SJCRH30 (cell line): ENCODE measurements at places on chromosomes 6 and 20. TPM values are rescaled to one million over a fixed set of nuclear protein-coding genes. Genes with fewer than 3 reads are reported as not detected.

Gene SNX5
- total RNA-seq = 186 and 235 TPM in 2 replicates

Gene FILIP1
- total RNA-seq = 0.08 TPM in 2 replicates

Gene EMILIN3
- total RNA-seq = 11.7 and 12.0 TPM in 2 replicates

Gene ABRACL
- total RNA-seq = 55.0 and 56.2 TPM in 2 replicates

Gene PERP
- 5.4 and 5.7 TPM in 2 replicates for total RNA-seq

Gene CFAP206
- total RNA-seq = 0.23 and 0.45 TPM in 2 replicates

DNA sequence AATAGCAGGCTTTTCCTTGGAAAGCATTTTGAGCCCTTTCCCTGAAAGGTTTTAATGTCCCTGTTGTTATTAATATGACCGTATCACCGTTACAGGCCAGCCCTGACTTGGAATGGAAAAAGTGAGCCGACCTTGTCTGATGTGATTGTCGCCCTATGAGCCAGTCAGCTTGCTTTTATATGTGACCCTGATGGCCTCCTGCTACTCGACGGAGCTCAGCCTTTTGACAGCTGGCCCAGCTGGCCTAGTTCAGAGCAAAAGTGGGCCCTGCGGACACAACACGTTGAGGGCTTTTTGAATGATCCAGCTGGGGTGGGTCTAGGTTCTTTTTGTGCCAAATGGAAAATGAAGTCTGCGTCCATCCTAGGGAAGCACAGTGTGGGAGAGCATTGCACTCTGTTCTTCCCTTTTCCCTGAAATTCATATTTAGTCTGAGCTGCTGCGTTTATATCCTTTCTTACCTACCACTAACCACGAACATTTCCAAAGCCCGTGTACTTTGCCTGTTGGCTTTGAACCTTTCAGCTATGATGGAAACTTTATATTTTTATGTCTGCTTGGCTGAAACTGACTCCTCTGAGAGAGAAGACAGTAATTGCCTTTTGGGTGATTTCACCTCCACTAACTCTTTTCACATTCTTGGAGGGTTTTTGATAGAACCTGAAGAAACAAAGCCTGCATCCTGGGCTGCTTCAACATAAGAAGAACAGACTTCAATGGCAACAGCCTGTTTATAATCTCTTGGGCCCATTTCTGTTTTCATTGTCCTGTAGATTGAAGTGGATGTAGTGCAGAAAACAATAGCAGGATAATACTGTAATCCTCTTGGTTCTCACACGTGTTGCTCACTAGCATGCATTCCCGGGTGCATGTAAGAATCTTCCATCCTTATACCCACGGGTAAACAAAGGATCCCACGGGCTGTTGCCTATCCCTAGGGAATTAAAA, 121.8 kb upstream of the HDGFL1 start:
- peak; percentile 15 for DNase-seq
- H3K4me3 ChIP-seq = peak overlapping the region; percentile 38
- peak overlapping the region; percentile 29; the same call in 1 of the 2 replicates for H3K27ac ChIP-seq
- no peaks in the 10 kb centered on the region for H3K36me3 ChIP-seq
- no peaks in the 10 kb centered on the region for H3K27me3 ChIP-seq

DNA sequence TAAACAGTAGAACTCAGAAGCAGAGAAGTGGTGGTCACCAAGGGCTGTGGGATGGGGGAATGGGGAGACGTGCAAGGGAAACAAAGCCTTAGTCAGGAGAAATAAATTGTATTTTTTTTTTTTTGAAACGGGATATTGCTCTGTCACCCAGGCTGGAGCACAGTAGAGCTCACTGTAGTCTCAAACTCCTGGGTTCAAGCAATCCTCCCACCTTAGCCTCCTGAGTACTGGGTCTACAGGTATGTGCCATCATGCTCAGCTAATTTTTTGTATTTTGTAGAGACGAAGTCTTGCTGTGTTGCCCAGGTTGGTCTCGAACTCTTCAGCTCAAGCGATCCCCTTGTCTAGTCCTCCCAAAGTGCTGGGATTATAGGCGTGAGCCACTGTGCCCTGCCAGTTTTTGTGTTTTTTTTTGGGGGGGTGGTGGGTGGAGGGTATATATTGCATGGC, 3.4 kb downstream of the HSPA1B start:
- H3K27me3 ChIP-seq = no peaks in the 10 kb centered on the region
- peak overlapping the region; percentile 56 for H3K4me3 ChIP-seq
- H3K4me1 ChIP-seq = no peaks in the 10 kb centered on the region
- no peak for DNase-seq

GRCh38 chr20:62780696-62781095, 15.6 kb upstream of the MRGBP start:
- no peaks in the 10 kb centered on the region for H3K36me3 ChIP-seq
- no peak overlapping the region for H3K27ac ChIP-seq
- peaks cover 34% of the 10 kb centered on the region for H3K27me3 ChIP-seq
- H3K4me3 ChIP-seq = no peak overlapping the region
- peaks cover 10% of the 10 kb centered on the region for H3K4me1 ChIP-seq

GRCh38 chr6:34027445-34027936, 118.4 kb downstream of the GRM4 start:
- no peak overlapping the region for H3K4me3 ChIP-seq
- no peaks in the 10 kb centered on the region for H3K4me1 ChIP-seq
- H3K36me3 ChIP-seq = no peaks in the 10 kb centered on the region
- no peak overlapping the region for H3K27ac ChIP-seq
- no peaks in the 10 kb centered on the region; the same call in 1 of the 2 replicates for H3K27me3 ChIP-seq
- peak; percentile 59 for DNase-seq

GRCh38 chr6:101083533-101084175, 202.5 kb upstream of the ASCC3 start:
- H3K36me3 ChIP-seq = no peaks in the 10 kb centered on the region
- peaks cover 14% of the 10 kb centered on the region for H3K4me1 ChIP-seq
- H3K4me3 ChIP-seq = no peak overlapping the region
- H3K27me3 ChIP-seq = no peaks in the 10 kb centered on the region
- DNase-seq = no peak

- no peak overlapping the region for H3K4me3 ChIP-seq
- no peak overlapping the region for H3K27ac ChIP-seq
- H3K36me3 ChIP-seq = no peaks in the 10 kb centered on the region
- H3K27me3 ChIP-seq = no peaks in the 10 kb centered on the region
- no peak for DNase-seq
- H3K4me1 ChIP-seq = no peaks in the 10 kb centered on the region
These were observed 539.4 kb downstream of the PTPRT start for GRCh38 chr20:42650191-42650746.

DNA sequence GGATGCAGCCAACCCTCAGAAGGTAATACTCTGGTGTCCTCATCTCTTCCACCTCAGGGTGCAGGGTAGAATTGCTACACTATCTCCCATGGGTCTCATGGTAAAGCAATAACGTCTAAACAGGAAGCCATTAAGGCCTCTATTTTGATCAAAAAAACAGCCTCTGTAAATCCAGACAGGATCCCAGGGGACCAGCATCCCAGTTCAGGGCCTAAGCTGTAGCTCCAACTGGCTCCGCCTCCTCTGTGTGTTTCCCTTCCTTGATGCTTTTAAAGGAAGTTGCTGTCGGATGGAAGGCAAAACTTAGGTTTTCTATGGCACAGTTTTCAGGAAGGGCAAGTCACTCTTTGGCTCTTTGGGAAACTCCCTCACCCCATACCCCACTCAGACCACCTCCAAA, 222.0 kb downstream of the MAFB start:
- H3K27me3 ChIP-seq = peaks cover 24% of the 10 kb centered on the region
- no peak overlapping the region for H3K27ac ChIP-seq
- no peaks in the 10 kb centered on the region for H3K4me1 ChIP-seq
- H3K36me3 ChIP-seq = no peaks in the 10 kb centered on the region
- H3K4me3 ChIP-seq = no peak overlapping the region

GRCh38 chr6:167044696-167045095, 45.5 kb downstream of the CEP43 start:
- peaks cover 13% of the 10 kb centered on the region for H3K36me3 ChIP-seq
- no peak for DNase-seq
- no peak overlapping the region for H3K27ac ChIP-seq
- no peaks in the 10 kb centered on the region for H3K27me3 ChIP-seq

DNA sequence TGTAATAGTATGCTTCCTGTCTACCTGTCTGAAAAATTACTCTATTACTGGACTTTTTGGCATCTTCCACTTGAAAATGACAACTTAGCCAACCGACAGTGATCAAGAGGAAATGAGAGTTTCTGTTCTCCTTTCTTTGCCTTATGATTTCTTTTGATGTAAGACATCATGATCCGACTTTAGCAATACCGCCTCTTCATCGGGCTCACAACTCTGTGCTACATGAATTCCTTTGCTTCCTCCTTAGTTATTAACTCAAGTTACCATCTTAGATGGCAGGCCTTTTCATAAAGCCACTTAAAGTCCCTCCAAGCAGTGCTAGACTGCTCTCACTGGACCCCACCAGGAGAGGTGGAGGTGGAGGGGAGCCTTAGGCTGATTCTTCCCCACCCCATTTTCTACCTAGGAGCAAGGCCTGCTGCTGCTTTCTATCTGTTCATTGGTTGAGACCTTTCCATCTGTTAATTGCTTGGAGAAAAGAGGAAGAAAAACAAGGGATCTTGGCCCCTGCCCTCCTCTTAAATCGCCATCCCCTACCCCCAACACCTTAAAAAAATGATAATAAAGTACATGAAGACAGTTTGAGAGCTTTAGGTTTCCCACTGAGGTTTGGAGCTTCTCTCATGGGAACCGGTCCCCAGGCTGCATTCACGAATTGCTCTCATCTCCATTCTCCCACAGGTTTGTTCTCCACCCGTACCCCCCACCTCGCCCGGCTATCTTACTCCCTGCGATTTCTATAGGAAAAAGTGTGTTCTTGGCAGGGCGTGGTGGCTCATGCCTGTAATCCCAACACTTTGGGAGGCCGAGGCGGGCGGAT, 21.6 kb upstream of the MCM3 start:
- no peaks in the 10 kb centered on the region for H3K36me3 ChIP-seq
- no peak overlapping the region for H3K4me3 ChIP-seq
- no peaks in the 10 kb centered on the region for H3K27me3 ChIP-seq

GRCh38 chr6:12403201-12403826, 113.2 kb downstream of the EDN1 start:
- no peak overlapping the region for H3K4me3 ChIP-seq
- no peaks in the 10 kb centered on the region for H3K27me3 ChIP-seq
- H3K36me3 ChIP-seq = no peaks in the 10 kb centered on the region
- no peak overlapping the region for H3K27ac ChIP-seq
- no peaks in the 10 kb centered on the region for H3K4me1 ChIP-seq
